Subcutaneous adipose tissue (tissue), 4 donors: ENCODE measurements at places on chromosomes 1 and 21. TPM values are rescaled to one million over a fixed set of nuclear protein-coding genes. Genes with fewer than 3 reads are reported as not detected.

Gene CD5L
- not detected for total RNA-seq

Gene APP
- 212 TPM for total RNA-seq

Gene RIIAD1
- not detected for total RNA-seq

Gene BMP8B
- not detected for total RNA-seq

Gene ALG14
- total RNA-seq = 1.7 TPM

Gene IGSF9
- total RNA-seq = 0.17 TPM

Gene LCE6A
- total RNA-seq = not detected

Gene IL19
- not detected for total RNA-seq

Gene AVPR1B
- not detected for total RNA-seq

Gene IL12RB2
- 3.3 TPM for total RNA-seq

Gene TENT5C
- total RNA-seq = 2.2 TPM

Gene PRAMEF27
- not detected for total RNA-seq

Gene SPRR2E
- total RNA-seq = not detected

Gene MTMR11
- 5.1 TPM for total RNA-seq

Gene OR2T35
- total RNA-seq = not detected

Gene CORT
- not detected for total RNA-seq

Gene RHD
- total RNA-seq = not detected

Gene PAQR6
- total RNA-seq = 1.5 TPM

Gene C1orf94
- not detected for total RNA-seq
